Thoracic aorta (tissue), 2 donors: ENCODE measurements at places on chromosomes 12 and 14. TPM values are rescaled to one million over a fixed set of nuclear protein-coding genes. Genes with fewer than 3 reads are reported as not detected.

GRCh38 chr14:22391908-22392565, 197.0 kb downstream of the DAD1 start:
- no peak for DNase-seq

DNA sequence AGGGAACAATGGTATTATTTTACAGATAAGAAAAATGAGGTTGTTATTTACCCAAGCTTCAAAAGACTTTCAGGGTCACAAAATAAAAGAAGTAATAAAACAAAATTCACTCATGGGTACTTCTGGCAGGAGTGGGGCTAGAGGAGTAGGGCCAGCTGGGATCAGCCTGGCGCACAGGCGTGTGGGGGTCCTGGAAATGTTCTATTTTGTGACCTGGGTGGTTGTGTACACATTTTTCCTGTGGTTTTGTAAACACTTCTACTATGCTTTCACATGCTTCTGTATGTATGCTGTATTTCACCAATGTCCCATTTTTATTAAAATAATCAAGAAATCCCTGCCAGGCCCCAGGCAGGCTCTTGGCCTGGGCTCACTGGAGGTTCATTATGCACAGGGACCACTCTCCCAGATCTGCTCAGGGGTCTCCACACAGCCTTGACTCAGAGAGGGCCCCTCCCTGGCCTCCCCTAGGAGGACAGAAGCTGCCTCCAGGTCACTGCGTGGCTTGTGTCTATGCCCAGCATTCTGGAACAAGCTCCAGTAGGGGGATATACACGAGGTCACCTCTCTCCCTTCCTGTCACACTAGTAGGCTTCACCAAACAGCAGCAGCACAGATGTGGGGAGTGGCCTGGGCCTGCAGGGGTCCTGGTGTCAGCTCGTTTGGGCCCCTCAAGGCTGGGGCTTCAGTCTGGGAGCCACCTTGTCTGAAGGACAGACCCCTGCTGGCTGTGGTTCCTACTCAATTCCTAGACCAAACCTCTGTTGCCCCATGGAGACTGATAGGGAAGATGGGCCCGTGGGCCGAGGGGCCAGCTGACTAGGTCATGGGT, 37.8 kb downstream of the ANAPC7 start:
- DNase-seq: no peak

LALBA gene
- total RNA-seq: not detected

HOXC13 gene
- total RNA-seq: not detected

BCDIN3D gene
- total RNA-seq: 2.7 TPM

DNA sequence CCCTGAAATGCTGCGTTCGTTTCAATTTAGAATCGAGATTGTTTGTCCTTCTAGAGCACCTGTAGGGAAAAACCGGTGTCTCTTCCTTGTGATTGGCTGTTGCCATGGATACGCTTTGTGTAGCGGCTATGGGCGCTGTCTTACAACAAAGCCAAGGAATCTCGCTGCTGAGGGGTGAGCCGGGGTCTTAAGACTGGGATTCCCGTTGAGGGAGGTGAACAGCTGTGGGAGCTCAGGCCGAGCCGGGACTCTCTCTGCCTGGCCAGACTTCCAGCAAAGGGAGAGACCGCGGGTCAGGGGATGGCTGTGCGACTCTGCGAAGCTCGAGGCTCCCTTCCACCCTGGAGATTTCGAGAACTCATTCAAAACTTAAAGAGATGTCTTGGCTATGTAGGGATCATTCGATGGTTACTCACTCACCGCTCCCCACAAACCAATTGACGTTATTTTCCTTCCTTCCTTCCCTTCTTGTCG, at the start of the genes LRRIQ1 and TSPAN19:
LRRIQ1 (plus strand) TSS at position 118 of the 474 bp plus-strand sequence. CDS start 1,826 bp downstream, outside the sequence.
TSPAN19 (minus strand) TSS at position 44 of the 474 bp plus-strand sequence. CDS start 6,331 bp downstream, outside the sequence.
- no peak for DNase-seq

- no peak for DNase-seq
Observed at GRCh38 chr14:99517643-99518381, 36.6 kb downstream of the CCNK start.

DNA sequence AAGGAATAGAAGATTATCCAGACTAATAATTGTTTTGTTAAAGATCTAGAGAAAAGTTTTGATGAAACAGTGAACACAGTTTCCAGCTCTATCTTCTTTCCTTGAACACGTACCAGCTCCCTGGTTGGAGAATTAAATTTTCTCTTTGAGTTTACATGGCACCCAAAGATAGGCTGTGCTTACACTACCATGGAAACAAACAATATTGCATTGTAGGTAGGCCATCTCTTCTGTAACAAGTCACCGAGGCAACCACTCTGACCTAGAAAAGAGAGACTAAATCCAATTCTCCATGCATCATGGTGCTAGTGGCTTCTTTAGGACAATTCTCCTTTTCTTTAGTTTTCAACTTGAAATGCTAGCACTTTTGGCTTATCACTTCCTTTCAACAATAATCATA, 9.9 kb downstream of the BMAL2 start:
- no peak for DNase-seq

GRCh38 chr12:116797885-116798284, 59.8 kb downstream of the RNFT2 start:
- DNase-seq: no peak

DNA sequence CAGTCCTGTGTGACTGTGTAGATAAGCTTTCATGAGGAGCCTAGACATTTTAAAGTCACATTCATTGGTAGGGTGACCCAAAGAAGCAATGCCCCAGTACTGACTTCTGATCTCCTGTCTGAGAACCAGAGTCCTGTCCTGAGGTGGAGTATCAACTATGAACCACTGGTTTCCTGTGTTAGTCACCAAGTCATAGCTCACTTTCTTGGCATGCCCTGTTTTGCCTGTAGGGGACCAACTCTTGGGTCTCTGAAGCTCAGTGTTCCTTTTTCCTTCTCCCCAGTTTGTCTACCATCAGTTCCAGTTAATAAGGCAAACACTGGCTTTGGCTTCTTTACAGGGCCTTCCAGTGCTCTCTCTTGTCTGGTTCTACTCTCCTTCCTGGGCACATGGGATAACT, 97.4 kb downstream of the C12orf75 start:
- no peak for DNase-seq

GRCh38 chr12:690466-690865, 27.2 kb upstream of the NINJ2 start:
- DNase-seq: no peak

DNA sequence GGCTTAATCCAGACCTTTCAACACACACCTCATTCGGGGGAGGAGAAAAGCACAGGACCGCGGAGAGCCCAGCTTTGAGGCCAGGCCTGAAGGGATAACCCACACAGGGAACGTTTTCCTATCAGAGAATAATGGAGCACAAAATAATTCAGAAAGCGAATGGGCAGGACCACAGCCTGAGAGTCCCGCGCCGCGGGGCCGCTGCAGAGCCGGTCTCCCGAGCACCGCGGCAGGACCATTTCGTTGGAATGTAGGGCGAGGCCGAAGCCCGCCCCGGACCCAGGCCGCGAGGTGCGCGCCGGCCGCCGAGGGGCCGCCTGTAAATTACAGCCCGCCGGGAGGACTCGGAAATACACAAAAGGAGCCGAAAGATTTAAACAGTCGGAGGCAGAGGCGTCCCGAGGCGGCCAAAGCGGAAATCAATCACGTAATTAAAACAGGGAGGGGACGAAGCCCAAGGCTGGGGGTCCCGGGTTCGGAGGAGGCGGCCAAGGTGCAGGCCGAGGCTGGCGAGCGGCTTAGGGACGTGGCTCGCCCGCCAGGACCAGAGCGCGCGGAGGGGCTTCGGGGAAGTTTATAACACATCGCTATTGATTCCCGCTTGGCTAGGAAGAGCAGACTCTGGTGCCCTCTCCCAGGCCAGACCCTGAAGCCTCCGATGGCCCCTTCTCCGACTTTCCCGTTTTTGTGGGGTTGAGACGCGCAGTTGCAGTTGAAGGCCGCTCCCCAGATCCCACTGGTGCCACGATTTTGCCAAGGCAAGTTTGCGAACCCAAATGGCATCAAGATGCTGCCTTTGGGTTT, 6.3 kb upstream of the HOXC4 start:
- DNase-seq: no peak

DNA sequence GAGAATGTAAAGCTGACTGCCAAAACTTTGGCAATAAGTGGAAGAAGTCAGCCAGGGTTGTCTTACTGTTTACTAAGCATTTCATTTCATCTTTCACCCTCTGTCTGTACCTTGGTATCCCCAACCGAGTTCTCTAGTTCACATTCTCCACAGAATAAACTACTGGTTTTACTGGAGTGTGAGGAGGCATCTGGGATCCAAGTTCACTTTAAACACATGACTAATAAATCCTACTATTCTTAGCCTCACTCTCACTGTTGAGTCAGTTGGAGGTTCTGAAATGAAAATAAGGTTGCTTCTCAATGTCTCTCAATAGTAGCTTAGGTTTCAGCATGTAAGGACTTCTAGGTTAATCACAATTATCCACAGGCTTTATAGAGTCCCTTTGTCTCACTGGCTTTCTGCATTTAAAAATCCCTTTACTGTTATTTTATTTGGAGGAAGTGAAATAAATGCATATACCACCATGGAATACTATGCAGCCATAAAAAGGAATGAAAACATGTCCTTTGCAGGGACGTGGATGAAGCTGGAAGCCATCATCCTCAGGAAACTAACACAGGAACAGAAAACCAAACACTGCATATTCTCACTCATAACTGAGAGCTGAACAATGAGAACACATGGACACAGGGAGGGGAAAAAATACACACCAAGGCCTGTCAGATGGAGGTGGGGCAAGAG, 95.8 kb downstream of the EPS8 start:
- DNase-seq: no peak

DNA sequence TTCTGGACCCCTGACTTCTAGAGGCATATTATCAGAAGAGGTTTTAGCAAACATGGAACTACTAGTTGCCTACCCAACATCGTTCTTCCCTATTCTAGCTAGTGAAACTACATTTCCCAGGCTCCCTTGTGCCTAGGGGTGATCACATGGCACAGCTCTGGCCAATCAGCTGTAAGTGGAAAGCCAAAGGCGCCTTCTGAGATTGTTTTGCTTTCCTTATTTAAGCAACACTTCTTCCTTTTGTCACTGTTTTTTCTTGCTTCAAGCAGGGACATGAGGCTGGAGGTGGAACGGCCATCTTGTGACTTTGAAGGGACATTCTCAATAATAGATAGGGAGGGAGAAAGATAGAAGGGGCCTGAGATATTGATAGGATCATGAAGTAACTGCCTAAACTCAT, 136.7 kb downstream of the ZNF664 start:
- DNase-seq: no peak

GRCh38 chr12:64911912-64912311, 87.5 kb downstream of the TBC1D30 start:
- DNase-seq: no peak

GRCh38 chr12:29455087-29455486, 42.4 kb downstream of the OVCH1 start:
- DNase-seq: no peak

FIGNL2 gene
- total RNA-seq: 0.28 TPM

PIANP gene
- 4.2 TPM for total RNA-seq

DNA sequence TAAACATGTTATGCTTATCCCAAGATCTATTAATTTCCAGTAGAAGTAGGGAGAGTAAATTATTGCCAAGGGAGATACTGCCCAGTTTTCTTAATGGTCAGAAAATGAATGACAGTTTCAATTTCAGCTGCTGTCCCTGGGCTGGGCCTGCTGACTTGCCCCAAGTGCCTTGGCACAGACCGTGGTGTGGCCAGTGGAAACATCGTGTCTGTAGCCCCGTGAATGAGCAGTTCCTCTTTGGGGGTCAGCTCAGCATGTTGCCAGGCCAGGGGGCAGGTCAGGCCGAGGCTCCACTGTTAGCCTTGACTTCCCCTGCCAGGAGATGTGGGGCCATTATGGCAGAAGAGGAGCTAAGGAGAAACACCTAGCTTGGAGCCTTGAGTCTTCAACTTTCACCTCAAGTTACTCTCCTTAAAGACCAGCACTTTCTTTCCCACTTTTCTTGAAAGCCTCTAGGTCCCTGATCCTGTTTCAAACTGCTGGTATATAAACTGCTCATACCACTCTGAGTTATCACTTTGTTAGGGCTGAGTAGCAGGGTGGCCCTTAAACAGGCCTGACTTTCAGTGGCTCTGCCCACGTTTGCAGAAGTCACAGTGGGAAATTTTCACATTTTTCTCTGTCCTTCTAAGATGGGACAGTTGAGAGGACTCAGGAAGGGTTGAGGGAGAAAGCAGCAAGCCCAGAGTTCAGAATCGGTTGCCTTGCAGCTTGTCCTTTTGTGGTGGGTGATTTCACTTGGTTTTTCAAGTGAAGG, 73.2 kb downstream of the SUSD6 start:
- DNase-seq: no peak

DNA sequence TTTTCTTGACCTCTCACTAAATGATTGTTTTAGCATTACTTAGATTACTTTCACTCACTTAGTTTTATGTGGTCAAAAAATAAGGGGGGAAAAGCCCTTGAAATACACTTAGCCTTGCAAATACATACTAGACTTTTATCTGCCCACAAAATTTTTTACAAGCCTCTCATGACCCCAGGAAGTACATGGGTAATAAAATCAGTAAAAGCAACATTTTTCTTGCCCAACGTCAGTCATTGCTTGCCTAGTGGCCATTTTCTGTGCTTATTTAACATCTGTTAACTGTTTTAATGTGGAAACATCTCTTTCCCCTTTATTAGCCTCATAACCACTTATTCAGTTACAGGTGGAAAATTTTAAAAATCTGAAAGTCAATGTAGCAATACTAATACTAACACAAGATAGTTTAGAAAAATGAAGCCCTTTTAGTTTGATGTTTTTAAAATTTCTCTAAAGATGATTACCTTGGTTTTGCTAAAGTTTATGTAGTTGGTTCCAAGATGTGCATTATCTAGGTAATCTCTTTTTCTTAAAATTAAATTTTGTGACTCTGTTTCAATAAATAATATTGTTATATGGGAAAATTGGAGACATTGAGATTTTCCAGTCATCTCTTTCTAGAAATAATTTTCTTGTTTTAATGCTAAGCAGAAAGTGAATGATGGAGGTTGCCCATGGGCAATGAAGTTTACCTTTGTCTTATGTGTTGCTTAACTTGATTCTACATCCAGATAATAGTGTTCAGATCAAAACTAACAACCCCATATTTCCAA, 175.5 kb downstream of the TMTC2 start:
- no peak for DNase-seq

NR1H4 gene
- 1.9 TPM for total RNA-seq

DNA sequence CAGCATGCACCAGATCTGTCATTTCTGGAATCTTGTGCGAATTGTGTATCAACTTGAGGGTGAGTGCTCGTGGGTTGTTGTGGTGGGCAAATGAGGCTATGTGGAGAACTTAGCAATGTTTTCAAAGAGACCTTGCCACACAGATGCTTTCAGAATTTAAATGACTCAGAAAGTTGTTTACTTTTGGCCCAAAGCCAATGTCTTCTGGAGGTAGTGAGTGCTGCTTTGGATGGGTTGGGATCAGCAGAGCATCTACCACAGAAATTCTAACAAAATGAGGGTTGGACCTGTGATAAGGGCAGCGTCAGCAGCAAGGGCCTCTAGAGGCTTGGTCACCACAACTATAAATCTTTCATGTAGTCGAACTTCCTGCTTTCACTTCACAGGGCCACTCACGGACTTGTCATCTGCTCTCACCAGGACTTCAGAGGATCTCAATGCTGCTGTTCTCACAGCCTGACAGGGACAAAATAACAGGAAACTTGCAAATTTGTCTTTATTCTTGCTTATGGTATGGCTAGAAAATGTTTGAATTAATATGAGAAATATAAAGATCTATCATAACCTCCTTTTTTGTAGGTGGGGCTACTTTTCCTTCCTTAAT, 111.4 kb downstream of the DACT1 start:
- DNase-seq: no peak

- DNase-seq: no peak
Observed at GRCh38 chr12:2765052-2765451, 29.7 kb upstream of the FKBP4 start.
